ENCODE measurements at places on chromosomes 3 and 15. TPM values are rescaled to one million over a fixed set of nuclear protein-coding genes. Genes with fewer than 3 reads are reported as not detected.

The GNB4 gene
- 70.5 TPM for total RNA-seq

DNA sequence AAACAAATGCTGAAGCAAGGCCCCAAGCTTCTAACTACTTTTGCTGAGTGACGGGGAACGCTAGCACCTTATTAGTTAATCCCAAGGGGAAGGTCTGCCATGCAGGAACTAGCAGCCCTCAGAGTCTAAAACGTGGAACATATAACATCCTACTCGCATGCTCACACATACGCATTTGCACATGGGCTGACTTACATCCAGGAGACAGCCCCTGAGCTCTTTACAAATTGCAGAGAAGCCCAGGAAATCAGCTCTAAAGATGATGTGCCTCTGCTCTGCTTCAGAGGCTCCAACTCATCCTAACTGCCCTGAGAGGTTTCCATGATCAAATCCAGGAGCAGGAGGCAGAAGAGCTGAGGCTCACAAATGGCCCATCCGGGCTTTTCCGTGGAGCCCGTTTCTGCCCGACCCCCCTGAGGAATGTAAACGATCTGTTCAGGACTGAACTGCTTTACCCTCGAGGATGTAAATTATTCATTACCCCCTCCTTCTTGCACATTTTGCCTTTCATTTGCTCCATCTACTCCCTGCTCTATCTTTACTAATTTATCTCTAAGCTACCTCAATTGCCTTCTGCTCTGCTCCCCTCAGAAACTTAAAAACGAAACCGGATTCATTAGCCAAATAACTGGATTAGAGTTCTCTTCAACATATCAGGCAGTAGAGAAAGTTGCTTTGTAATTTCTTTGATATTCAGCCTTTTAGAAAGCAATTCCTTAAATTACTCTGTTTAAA is 141.9 kb upstream of the CCDC54 start:
- H3K4me1 ChIP-seq: peaks cover 9% of the 10 kb centered on the region
- H3K36me3 ChIP-seq: no peaks in the 10 kb centered on the region
- no peak for DNase-seq
- peak overlapping the region; percentile 46 for H3K27ac ChIP-seq
- H3K27me3 ChIP-seq: no peaks in the 10 kb centered on the region

GRCh38 chr3:117010318-117010717 is 300.7 kb downstream of the TUSC7 start:
- no peak for DNase-seq
- H3K27ac ChIP-seq: no peak overlapping the region
- H3K4me3 ChIP-seq: no peak overlapping the region
- no peaks in the 10 kb centered on the region for H3K27me3 ChIP-seq
- no peaks in the 10 kb centered on the region for H3K4me1 ChIP-seq

The ZNF501 gene
- 2.5 TPM for total RNA-seq

The STRIT1 gene
- total RNA-seq: not detected

GRCh38 chr15:81115054-81115939 is 18.8 kb upstream of the CFAP161 start:
- H3K27ac ChIP-seq: no peak overlapping the region
- no peaks in the 10 kb centered on the region for H3K36me3 ChIP-seq
- DNase-seq: no peak
- H3K27me3 ChIP-seq: peaks cover 11% of the 10 kb centered on the region
- no peak overlapping the region for H3K4me3 ChIP-seq

The TICRR gene
- total RNA-seq: 1.0 TPM

The SCAANT1 gene
- not detected for total RNA-seq

The SPTBN5 gene
- total RNA-seq: 2.7 TPM

GRCh38 chr15:101501703-101502373 is 12.3 kb upstream of the PCSK6 start:
- no peaks in the 10 kb centered on the region for H3K36me3 ChIP-seq
- H3K27me3 ChIP-seq: peaks cover 14% of the 10 kb centered on the region
- DNase-seq: no peak
- H3K4me3 ChIP-seq: no peak overlapping the region

The IQCF5 gene
- not detected for total RNA-seq

GRCh38 chr15:59257140-59257539 is 50.5 kb downstream of the LDHAL6B start:
- no peak for DNase-seq
- peak overlapping the region; percentile 29 for H3K27ac ChIP-seq

DNA sequence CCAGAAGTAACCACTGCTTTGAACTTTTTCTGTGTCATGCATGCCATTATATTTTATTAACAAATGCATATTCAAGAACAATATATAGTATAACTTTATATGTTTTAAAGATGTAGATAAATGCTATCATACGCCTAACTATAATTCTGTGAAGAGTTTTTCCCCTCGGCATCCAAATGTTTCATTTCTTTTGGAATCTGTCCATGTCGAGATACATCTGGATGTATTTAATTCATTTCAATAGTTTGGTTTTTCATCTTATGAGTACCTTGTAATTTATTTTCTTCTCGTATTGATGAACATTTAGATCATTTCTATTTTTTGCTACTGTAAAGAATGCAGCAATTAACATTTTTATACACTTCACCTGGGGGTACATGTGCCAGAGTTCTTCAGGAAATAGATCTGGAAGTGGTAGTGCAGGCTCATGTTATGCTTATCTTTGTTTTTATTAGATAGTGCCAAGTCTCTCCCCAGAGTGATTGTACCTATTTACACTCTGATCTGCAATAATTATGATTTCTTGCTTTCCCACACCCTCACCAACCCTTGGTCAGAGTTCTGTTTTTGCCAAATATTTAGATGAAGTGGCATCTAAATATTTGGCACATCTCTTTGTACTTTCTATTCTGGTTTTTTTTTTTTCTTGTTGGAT is 29.7 kb downstream of the USP13 start:
- no peaks in the 10 kb centered on the region for H3K27me3 ChIP-seq
- H3K4me1 ChIP-seq: no peaks in the 10 kb centered on the region
- H3K4me3 ChIP-seq: no peak overlapping the region
- no peak for DNase-seq
- H3K27ac ChIP-seq: no peak overlapping the region

The GRK7 gene
- not detected for total RNA-seq

The ZPLD1 gene
- total RNA-seq: not detected

- no peaks in the 10 kb centered on the region for H3K27me3 ChIP-seq
- H3K4me1 ChIP-seq: no peaks in the 10 kb centered on the region
- H3K4me3 ChIP-seq: no peak overlapping the region
- no peak for DNase-seq
These were observed 923.1 kb downstream of the CADM2 start for GRCh38 chr3:85881833-85882393.

DNA sequence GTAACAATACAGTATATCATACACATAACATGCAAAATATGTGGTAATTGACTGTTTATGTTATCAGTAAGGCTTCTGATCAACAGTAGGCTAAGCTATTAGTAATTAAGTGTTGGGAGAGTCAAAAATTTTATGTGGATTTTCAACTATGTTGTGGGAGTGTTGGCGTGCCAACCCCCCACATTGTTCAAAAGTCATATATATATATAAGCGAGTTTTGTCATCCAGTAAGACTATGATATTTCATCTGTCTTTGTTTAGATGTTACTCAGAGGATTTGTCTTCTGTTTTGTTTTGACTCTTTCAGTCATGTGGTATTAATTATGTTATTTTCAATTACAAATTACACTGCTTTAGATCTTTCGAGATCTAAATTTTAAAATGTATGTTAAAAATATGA is 51.0 kb upstream of the RAP2B start:
- H3K4me1 ChIP-seq: no peaks in the 10 kb centered on the region
- H3K36me3 ChIP-seq: no peaks in the 10 kb centered on the region
- H3K4me3 ChIP-seq: no peak overlapping the region
- no peak overlapping the region for H3K27ac ChIP-seq

The CHRM5 gene
- total RNA-seq: not detected

DNA sequence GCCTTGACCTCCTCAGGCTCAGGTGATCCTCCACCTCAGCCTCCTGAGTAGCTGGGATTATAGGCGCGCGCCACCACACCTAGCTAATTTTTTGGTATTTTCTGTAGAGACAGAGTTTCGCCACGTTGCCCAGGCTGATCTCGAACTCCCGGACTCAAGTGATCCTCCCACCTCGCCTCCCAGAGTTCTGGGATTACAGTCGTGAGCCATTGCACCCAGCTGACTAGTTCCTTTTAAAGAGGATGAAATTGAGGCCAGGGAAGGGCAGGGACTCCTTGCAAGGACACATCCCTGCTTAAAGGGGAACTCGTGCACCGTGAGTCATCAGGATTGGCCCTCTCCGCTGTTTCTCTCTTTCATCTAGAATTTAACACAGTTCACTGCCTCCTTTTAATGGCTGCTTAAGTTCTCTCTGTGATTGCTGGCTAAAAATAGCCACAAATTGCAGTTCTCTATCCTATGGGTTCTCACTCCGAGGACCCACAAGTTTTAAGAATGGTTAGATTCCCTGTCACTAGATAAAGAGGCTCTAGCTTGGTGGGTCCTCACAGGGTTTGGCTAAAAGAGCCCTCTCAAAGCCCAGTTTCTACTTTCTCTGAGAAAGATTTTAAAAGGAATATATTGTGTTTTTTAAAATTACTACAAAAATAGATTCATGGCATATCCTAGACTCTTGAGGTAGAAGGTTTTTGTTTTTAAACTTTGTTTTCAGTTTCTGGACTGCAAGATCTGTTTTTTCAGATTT is 1.4 kb downstream of the CRTAP start:
- H3K27ac ChIP-seq: peak overlapping the region; percentile 96
- DNase-seq: peak; percentile 91

DNA sequence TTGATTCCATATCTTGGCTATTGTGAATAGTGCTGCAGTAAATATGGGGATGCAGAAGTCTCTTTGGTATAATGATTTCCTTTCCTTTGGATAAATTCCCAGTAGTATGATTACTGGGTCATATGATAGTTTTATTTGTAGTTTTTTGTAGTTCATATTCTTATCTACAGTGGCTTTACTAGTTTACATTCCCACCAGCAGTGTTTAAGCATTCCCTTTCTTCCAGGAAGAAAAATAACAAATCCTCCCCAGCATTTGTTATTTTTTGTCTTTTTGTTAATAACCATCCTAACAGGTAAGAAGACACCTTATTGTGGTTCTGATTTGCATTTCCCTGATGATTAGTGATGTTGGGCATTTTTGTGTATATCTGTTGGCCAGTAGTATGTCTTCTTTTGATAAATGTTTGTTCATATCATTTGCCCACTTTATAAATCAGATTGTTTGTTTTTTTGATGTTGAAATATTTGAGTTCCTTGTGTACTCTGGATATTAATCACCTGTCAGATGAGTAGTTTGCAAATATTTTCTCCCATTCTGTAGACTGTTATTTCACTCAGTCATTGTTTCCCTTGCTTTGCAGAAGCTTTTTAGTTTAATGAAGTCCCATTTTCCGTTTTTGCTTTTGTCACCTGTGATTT is 163.3 kb upstream of the THRB start:
- H3K4me3 ChIP-seq: no peak overlapping the region
- no peaks in the 10 kb centered on the region for H3K4me1 ChIP-seq
- H3K27ac ChIP-seq: no peak overlapping the region
- no peak for DNase-seq
- no peaks in the 10 kb centered on the region for H3K36me3 ChIP-seq

- H3K27ac ChIP-seq: no peak overlapping the region
- no peaks in the 10 kb centered on the region for H3K36me3 ChIP-seq
- no peak overlapping the region for H3K4me3 ChIP-seq
- no peaks in the 10 kb centered on the region for H3K27me3 ChIP-seq
- no peak for DNase-seq
These were observed 895.4 kb downstream of the FHIT start for GRCh38 chr3:60355825-60356224.

The RASGRP1 gene
- total RNA-seq: 25.9 TPM

GRCh38 chr3:184666442-184666841 is 45.4 kb downstream of the MAGEF1 start:
- no peaks in the 10 kb centered on the region for H3K36me3 ChIP-seq
- no peaks in the 10 kb centered on the region for H3K27me3 ChIP-seq
- no peak overlapping the region for H3K27ac ChIP-seq

GRCh38 chr3:123587401-123587800 is 2.5 kb upstream of the HACD2 start:
- H3K27me3 ChIP-seq: no peaks in the 10 kb centered on the region
- H3K27ac ChIP-seq: no peak overlapping the region
- H3K4me3 ChIP-seq: no peak overlapping the region
- DNase-seq: no peak
- no peaks in the 10 kb centered on the region for H3K36me3 ChIP-seq

- no peak overlapping the region for H3K27ac ChIP-seq
- no peak overlapping the region for H3K4me3 ChIP-seq
- H3K36me3 ChIP-seq: no peaks in the 10 kb centered on the region
- H3K4me1 ChIP-seq: no peaks in the 10 kb centered on the region
- DNase-seq: no peak
These were observed 250.1 kb upstream of the LYSMD4 start for GRCh38 chr15:99983171-99983885.

GRCh38 chr15:73440571-73440970 is 2.4 kb upstream of the REC114 start:
- peaks cover 41% of the 10 kb centered on the region for H3K27me3 ChIP-seq
- no peaks in the 10 kb centered on the region for H3K4me1 ChIP-seq

GRCh38 chr3:123971406-123971805 is 10.4 kb upstream of the CCDC14 start:
- no peak overlapping the region for H3K27ac ChIP-seq
- no peaks in the 10 kb centered on the region for H3K36me3 ChIP-seq
- no peak for DNase-seq
- H3K4me1 ChIP-seq: no peaks in the 10 kb centered on the region

- H3K27ac ChIP-seq: no peak overlapping the region
- H3K4me1 ChIP-seq: no peaks in the 10 kb centered on the region
- no peaks in the 10 kb centered on the region for H3K27me3 ChIP-seq
- H3K36me3 ChIP-seq: no peaks in the 10 kb centered on the region
- DNase-seq: no peak
These were observed 228.1 kb downstream of the CPNE4 start for GRCh38 chr3:131806736-131807135.

GRCh38 chr3:172787746-172788145 is 37.2 kb downstream of the ECT2 start:
- H3K27me3 ChIP-seq: no peaks in the 10 kb centered on the region
- H3K4me1 ChIP-seq: no peaks in the 10 kb centered on the region
- DNase-seq: no peak
- no peak overlapping the region for H3K4me3 ChIP-seq
- no peak overlapping the region for H3K27ac ChIP-seq

DNA sequence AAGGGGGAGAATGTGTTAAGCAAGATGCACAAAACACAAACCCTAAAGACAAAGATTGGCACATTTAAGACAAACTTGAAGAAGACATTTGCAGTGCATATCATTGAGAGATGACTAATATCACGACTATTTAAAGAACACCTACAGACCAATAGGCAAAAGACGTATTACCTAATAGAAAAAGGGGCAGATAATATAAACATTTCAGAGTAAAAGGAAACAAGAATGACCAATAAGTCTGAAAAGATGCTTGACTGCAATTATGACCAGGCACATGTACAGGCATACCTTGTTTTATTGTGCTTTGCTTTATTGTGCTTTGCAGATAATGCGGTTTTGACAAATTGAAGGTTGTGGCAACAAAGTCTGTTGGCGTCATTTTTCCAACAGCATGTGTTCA is 4.9 kb downstream of the HACD3 start:
- H3K4me3 ChIP-seq: no peak overlapping the region
- H3K27me3 ChIP-seq: no peaks in the 10 kb centered on the region
- no peak for DNase-seq
- no peaks in the 10 kb centered on the region for H3K36me3 ChIP-seq
